ENCODE measurements at places on chromosomes 1 and 21. TPM values are rescaled to one million over a fixed set of nuclear protein-coding genes. Genes with fewer than 3 reads are reported as not detected.

LENEP gene
- not detected for total RNA-seq

BNIPL gene
- not detected for total RNA-seq

DNA sequence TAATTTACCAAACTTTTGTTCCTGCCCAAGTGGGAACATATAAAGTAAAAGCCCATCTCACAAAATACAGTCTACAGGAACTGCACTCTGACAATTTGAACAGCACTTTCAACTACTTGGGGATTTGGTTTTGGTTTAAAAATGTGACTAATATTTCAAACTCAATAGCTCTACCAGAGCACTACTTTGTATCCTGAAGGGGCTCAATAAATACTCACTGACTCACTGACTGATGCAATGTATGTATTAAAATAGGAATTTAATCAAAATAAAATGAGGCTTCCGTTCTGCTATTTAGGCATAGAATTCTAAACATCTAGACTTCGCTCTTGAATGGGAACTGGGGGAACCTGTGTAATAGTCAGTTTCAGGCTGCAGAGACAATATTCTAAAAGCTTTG is 21.9 kb downstream of the EFCAB14 start:
- DNase-seq: no peak

- no peak for DNase-seq
Measured at GRCh38 chr1:212565571-212566305, 42.8 kb upstream of the ATF3 start.

DNA sequence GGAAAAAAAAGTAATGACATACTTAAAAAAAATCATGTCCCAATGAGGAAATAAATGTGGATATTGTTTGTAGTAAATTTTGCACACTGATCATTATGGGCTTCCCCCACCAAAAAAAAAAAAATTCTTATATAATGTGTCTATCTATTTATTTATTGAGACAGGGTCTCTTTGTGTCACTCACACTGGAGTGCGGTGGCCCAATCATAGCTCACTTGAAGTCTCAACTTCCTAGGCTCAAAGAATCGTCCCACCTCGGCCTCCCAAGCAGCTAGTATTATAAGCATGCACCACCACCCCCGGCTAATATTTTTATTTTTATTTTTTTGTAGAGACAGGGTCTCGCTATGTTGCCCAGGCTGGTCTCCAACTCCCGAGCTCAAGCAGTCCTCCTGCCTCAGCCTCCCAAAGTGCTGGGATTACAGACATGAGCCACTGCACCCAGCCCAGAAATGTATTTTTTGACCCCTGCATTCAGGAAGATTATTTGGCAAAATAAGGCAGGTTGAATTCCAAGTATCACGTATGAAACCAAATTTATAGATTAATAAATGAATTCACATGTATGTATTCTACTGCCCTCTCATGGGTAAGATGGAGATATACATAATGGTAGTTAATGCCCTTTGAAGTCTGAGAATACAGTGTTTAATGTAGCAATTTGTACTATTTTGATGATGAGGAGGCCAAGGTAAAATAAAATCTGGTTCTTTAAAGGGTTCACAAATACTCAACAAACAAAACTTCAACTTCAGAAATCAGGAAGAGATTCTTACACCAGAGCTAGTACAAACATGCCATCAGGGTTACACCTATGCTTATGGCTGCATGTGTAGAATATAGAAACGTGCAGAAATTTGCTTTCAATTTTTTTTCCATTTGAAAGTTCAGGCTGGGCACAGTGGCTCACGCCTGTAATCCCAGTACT is 1.4 kb upstream of the DENND2C start:
- no peak for DNase-seq
